ENCODE measurements at places on chromosomes 4 and X.

GRCh38 chr4:37978248-37978924 is 18.2 kb downstream of the PTTG2 start:
- DNase-seq = peak; percentile 48

DNA sequence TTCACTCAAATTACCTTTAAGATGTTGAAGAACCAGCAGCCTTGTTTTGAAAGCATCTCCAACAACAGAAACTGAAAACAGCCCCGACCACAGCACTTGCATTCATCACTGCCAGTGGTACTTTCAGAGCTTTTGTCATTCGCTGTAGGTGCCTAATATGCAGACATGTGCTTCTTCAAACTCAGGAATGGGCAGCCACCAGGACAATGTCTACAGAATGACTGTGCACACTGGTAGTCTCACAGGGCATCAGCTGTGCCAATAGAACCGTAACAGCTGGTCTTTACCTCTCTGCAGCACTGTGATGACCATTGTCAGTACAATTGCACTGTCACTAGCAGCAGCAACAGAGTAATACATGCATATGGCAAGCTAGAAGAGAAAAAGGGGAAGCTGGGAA is 1149.7 kb downstream of the STPG2 start:
- no peak for DNase-seq

DNA sequence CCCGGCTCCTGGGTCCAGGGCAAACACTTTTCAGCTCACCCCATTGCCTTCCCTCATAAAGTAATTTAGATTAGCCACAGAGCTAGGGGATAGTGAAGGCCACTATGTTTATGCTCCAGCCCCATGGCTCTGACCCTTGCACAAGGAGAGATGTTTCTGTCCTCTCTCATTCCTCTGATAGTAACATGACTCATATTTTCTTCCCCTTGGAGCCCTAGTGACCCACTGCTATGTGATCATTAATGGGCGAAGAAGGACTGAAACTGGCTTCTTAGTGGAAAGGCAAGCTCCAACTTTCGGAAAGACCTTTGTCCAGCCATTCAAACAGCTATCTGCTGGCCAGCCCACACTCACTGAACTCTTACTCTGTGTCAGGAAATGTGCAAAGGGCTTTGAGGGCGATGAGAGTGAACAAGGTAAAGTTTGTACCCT is 12.3 kb downstream of the CLDN2 start:
- peak; percentile 71 for DNase-seq

GRCh38 chrX:85379174-85379907 is at the start of gene POF1B:
Gene POF1B, minus strand, starts transcription at chrX:85379665. Its CDS starts 211 bp downstream, at chrX:85379454.
- DNase-seq = no peak

GRCh38 chr4:35793045-35793722 is 451.1 kb downstream of the ARAP2 start:
- no peak for DNase-seq

DNA sequence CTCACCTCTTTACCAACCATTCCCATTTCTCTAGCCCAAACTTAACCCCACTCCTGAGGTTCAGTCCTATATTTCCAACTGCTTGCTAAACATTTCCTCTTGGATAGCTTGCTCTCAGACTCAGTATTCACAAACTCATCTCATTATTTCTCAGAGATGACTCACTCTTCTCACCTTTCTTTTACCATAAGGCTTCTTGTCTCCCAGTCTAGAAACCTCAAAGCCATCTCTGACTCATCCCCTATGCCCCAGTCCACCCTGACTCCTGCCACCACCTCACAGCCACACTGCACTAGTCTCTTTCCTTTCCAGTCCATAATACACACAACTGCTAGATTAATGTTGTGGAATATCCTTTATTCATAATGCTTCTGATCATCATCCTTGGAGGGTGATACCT is 4.8 kb downstream of the FRMPD3 start:
- no peak for DNase-seq

GRCh38 chr4:139826426-139826825 is 160.8 kb downstream of the MGST2 start:
- DNase-seq = no peak

GRCh38 chr4:159828687-159829086 is 725.8 kb downstream of the RAPGEF2 start:
- DNase-seq = no peak

DNA sequence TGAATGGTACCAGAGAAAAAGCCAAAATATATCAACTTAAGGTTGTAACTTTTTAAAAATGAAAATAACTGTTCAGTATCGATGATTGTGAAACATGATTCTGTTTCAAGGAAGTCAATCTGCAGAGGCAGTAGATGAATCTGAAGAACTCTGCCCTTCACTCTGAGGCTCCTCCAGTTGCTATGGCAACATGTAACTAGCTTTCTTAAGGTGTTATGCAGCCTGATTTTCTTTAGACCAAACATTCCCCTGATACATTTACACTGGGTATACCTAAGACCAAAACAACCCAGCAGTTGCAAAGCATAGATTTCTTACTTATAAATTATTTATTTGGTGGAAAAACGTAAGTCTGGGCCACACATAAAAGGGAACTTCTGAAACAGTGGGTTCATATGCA is 133.6 kb upstream of the RASGEF1B start:
- DNase-seq = no peak

DNA sequence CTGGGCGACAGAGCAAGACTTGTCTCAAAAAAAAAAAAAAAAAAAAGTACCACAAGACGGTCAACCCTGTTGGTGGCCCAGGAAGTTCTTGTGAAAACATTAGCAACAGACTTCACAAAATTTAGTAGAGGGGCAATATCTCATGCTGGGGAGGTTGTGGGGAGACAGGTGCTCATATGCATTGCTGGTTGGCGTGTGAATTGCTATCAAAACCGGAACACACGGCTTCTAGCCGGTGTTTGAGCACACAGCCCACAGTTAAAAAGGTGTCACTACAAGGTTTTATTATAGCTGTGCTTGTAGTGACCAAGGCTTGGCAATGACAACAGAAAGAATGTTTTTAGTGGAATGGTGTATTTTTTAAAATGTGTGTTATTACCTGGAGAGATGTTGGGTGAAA is 41.8 kb downstream of the SMS start:
- no peak for DNase-seq

DNA sequence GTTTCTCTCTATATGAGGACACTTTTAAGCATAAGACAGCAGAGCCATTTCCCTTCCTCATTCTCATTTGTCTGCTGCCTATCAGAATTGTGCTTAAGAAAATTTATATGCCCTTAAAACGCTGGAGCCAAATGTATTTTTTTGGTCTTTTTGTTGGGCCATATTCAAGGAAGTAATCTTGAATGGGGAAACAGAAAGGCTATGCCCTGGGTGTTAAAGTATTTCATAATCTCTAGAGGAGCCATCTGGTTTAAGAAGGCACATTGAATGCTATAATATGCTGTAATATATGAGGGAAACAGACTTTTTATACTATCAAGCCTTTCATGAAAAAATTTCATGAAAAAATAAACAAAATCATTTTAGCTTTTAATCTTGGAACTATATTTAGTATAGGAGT is 4.3 kb downstream of the DMD start:
- DNase-seq = no peak

- DNase-seq = no peak
Measured at GRCh38 chr4:11565899-11566298, 137.2 kb upstream of the HS3ST1 start.

DNA sequence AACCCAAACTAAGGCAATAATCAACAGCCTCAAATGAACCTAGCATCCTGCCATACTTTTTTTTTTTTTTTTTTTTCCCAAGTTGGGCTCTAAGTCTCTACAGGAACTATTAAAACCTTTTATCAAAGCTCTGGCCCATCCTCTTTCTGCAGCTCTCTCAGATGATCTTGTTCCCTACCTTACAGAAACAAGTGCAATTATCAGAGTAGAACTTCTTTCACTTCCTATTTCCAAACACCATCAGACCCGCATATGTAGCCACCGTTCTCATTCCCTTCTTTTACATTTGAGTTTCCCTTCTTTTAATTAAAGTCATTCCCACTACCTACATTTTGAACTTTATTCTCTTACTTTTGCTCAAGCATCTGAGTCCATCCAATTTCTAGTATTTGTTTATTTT is 690.6 kb downstream of the DMD start:
- DNase-seq = no peak

Data from EH (cell line).